ENCODE measurements at places on chromosomes 12 and 14.

DNA sequence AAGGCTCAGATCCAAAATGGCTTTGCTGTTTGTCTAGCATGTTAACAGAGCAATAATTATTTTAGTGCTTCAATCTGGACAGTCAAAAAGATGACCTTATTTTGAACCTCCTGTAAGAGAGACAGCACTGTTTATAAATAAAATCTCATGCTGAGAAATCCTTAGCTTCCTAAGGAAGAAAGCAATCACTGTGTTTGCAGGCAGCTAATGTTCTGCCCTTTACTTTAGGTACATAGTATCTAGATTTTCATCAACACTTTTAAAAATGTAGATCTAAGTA, 105.3 kb downstream of the PRKD1 start:
- DNase-seq, result no peak

- peak; percentile 26 for DNase-seq
These were observed 27.7 kb downstream of the JKAMP start for GRCh38 chr14:59511916-59512575.

- no peak for DNase-seq
These were observed 81.2 kb downstream of the SPPL3 start for GRCh38 chr12:120822832-120823503.

GRCh38 chr12:121793440-121793837, at the start of gene RHOF:
RHOF (minus strand) TSS chr12:121793688; CDS start chr12:121793633, 55 bp downstream.
- no peak for DNase-seq

GRCh38 chr14:99128185-99128584, 143.8 kb downstream of the BCL11B start:
- DNase-seq, result no peak

DNA sequence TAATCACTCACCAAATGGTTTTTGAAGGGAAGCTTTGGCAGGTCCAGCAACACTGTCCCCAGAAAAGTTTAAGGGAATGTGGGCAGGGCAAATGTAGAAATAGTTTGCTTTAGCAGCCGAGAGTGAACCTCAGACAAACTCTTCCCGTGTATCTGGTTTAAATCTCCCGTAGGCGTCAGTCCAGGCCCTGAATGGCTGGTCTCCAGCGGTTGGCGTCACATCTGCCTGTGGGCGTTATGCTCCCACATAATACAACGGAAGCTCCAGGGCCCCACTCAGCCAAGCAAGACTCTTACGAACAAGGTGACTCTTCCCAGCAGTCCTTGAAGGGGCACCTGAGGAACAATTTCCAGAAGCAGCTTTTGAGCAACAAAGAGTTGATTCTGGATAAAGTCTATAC, 942 bp downstream of the ZC2HC1C start:
- no peak for DNase-seq

GRCh38 chr14:66104486-66104885, 381.7 kb upstream of the CCDC196 start:
- no peak for DNase-seq

DNA sequence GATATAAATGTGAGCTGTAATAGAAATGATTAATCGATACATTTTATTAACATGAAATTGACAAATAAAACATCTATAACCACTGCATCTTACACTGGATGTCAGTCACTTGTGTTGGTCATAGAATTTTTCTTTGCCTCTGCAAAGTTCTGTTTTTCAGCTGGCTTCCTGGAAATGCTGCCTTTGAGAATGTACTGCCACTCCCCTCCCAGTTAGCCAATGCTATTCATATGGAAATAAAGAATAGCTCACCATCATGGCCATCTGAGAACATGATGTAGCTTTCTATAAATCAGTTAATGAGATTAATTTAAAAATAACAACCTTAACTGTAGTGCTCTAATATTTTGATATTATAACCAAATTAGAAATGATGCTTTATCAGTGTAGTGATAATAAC, 41.1 kb downstream of the SLCO1B1 start:
- DNase-seq, result no peak

GRCh38 chr12:14936224-14936861, 2.0 kb downstream of the ERP27 start:
- DNase-seq, result no peak

Measured in activated naive CD4-positive, alpha-beta T cell treated with anti-CD3 and anti-CD28 coated beads, Interleukin-2, amount 10 ng/mL, durations not matched to agents 7 days and 5 days (primary cell).